ENCODE measurements at places on chromosomes 7 and 10. TPM values are rescaled to one million over a fixed set of nuclear protein-coding genes. Genes with fewer than 3 reads are reported as not detected.

IDI2 gene
- not detected for total RNA-seq

DNA sequence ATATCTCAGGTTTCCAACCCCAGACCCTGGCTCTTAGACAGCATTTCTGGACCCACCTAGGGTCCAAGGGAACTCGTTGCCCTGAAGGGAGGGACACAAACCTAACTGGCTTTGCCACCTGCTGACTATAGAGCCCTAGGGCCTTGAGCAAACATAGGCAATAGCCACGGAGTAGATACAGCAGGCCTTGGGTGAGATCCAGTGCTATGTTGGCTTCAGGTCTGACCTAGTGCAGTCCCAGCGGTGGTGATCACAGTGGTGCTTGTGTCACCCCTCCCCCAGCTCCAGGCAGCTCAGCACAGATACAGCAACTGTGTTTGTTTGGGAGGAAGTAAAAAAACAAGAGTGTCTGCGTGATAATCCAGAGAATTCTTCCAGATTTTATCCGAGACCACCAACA is 9.7 kb upstream of the TNKS2 start:
- DNase-seq = no peak

DNA sequence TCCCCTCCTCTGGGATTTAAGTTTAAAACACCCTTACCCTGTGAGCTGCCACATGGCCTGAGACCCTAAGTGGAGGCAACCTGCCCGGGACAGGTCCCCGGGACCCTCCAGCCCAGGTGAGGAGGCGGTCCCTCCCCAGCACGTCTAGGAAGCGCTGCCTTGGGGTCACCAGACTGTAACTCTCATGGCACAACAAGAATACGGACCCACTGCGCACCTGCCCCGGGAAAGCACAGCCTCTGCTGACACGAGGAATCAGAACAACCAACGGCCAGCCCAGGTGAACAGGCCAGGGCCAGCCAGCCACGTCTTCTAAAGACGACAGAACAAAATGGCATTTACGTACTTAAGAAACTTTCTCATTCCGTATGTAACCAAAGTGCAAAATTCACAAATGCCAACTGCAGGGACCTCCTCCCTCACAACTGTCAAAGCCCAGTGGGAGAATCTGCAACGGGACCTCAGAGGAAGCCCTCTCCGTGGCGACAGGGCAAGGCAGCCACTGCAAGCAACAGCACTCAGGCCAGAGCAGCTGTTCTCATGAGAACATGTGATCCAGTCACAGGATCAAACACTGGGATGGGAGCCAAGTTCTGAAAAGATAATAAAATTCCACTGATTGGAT is 208.4 kb downstream of the DIP2C start:
- DNase-seq = no peak

DNA sequence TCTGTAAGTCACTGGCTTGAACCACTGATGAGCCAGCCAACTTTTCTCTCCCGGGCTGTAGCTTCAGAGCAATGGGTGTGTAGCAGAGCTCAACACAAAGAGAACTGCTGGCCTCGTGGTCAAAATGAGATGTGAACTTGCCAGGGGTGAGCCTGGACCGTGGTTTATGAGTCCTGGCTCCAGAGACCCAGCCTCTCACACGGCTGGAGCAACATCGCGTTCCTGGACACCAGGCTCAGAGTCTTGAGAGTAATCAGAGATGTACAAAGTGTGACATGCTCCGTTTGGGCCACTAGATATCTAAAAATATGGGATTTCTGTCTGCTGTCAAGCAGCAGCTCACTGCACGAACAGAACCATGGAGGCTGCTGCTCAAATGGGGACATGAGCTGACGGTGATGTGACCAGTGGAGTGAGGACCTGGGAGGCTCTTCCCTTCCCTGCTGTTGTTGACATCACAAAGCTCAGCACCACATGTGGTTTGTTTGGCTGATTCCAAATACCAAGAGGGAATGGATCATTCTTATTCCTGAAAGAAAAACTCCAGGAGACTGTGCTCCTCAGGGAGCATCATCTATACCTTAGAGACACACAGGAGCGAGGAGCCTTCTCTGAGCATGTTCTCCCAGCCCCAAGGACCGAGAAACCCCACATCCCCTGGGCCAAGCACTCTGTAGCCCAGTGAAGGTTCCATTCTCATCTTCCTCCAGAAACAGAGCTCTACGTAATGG is 9.2 kb upstream of the SVIL start:
- no peak for DNase-seq

- DNase-seq = no peak
Observed at GRCh38 chr10:46198516-46198915, 88.3 kb upstream of the ANTXRL start.
